Right cardiac atrium (tissue), 5 donors: ENCODE measurements at places on chromosomes 2 and 18.
A peak's percentile ranks its signal among the peaks of the same experiment; 100 is the strongest.

GRCh38 chr2:198715302-198715835, 742.4 kb downstream of the SATB2 start:
- no peak for DNase-seq

DNA sequence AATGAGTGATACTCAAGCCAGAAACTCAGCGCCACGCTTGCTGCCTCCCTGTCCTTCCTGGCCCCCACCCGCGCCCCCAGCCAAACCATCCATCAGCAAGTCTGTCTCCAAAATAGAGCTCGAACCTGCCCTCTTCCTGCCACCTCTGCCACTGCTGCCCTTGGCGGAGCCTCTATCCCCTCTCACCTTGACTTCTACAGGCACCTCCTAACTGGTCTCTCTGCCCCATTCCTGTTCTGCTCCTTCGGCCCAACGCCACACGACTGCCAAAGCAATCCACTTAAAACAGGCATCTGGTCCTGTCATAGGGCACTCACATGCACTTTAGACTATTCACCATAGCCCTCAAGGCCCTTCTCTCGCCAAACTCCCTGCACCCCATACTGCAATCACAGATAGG, 210.3 kb upstream of the SMAD2 start:
- DNase-seq = no peak

GRCh38 chr18:44802508-44802907, 121.8 kb downstream of the SETBP1 start:
- DNase-seq = no peak

DNA sequence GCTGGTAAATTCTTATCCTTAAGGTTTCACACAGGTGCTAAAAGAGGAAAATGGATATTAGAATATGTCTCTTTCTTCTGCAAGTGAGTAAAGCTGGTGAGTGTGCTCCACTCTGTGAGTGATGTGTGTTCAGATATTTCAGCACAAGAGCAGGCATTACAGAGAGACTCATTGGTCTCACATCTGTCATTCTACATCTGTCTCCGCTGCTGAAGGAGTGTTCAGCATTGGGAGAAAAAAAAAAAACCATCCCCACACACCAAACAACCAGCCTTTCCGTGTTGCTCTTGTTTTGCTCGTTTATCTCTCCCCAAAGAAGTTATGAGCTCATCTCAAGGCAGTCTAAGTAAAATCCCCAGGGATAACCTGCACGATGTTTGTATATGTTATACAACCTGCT, 283.9 kb upstream of the SPHKAP start:
- DNase-seq = no peak

DNA sequence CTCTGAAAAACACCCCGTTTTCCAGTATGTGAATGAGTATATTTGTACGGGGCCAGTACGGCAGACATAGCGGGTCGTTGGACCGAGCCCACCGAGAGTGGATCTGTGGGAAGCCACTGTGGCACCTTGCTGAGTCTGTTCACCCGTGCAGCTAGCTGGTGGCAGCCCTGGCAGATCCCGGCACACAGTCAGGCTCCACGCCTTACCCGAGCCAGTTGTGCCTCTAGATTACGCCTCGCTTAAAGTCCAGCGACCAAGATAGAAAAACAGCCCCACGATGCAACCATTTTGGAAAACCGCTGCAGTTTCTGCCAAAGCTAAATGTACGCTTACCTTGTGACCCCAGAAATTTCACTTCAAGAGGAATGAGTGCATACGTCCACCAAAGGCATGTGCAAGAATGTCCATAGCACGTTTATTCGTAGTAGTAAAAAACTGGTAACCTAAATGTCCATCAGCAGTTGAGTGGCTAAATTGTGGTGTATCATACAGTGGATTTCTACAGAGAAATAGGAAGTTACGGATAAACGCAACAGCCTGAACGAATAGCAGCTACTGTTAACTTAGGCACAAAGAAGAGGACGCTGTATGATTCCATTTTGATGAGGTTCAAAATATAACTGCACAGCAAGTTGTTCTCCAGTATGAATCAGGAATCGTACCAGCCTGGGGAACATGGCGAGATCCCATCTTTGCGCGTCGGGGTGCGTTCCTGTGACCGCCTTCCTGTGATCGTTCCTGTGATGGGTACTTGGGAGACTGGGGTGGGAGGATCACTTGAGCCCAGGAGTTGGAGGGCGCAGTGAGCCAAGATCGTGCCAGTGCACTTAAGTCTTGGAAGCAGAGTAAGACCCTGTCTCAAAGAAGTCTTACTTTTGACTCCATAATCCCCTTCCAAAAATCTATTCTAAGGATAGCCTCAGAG, 688 bp upstream of the WDR33 start:
- DNase-seq = peak; percentile 35

DNA sequence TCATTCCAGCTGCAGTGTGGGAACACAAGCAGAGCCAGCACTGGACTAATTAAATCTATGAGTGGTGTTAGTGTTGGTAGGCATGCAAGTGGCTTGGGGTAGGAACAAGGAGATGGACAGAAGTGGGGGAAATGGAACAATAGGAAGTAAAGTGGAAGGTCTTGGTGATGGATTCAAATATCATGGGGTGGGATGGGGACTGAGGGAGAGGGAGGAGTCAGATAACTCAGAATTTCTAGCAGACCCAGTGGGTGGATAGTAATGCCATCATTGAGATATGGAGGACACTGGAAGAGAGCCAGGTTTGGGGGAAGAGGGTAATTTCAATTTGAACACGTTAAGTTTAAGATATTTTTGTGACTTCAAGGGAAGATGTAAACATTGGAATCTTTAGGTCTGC, 2.9 kb upstream of the LNPK start:
- no peak for DNase-seq

DNA sequence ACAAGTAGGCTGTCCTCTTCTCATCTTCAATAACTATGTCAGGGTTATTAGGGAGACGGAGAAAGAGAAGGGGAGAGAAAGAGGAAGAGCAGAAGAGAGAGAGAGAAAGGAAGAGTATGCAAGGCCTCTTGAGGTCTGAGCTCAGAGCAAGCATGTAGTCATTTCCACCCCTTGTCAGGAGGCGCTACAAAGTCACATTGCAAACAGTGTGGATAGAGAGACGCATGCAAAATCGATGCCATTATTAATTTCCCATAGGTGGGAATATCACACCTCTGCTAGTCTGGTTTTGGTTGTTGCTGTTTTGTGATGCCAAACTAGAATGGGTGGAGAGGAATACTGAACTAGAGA, 24.2 kb upstream of the SERPINE2 start:
- no peak for DNase-seq

DNA sequence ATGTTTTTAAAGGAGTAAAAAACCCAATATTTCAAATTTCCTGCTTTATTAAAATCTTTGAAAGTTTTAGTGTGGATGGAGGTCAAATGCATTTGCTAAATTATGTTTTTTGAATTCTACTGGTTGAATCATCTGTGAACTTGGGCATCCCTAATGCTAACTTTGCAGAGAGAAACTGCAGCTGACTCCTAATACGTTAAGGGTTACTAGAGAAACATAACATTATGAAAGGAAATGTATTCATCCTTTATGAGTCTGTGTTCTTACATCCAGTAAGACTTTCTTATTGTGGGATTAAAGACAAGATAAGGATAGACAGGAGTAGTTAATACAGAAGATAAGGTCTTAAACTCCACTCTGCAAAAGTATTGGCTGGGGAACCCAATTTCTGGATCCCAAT, 140.6 kb downstream of the FAM124B start:
- DNase-seq = no peak

DNA sequence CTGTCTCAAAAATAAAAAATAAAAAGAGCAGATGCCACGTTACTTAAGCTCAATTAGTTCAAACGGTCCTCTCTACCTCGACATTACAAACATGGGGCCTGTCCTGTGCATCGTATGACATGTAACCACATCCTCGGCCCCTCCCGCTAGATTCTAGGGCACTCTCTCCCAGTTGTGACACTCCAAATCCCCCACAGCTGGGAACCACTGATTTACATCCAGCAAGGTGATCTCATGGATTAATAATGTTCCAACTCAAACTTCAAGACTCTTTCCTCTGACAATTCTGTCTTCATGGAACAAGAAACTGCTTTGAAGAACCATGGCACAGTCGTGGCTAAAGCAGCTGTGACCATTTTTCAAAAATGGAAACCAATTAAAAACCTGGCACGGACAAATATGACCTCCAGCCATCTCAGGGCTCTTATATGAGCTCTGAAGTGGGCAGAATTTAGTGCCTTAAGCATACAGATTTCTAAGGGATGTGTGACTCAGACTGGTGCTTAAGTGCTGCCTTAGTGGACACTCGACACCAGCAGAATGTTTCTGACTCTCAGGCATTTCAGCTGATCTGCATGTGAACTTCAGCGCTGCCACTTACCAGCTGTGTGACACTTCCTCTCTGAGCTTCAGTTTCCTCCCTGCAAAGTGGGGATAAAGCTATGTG, 31.7 kb upstream of the ASAP2 start:
- DNase-seq = peak; percentile 41

DNA sequence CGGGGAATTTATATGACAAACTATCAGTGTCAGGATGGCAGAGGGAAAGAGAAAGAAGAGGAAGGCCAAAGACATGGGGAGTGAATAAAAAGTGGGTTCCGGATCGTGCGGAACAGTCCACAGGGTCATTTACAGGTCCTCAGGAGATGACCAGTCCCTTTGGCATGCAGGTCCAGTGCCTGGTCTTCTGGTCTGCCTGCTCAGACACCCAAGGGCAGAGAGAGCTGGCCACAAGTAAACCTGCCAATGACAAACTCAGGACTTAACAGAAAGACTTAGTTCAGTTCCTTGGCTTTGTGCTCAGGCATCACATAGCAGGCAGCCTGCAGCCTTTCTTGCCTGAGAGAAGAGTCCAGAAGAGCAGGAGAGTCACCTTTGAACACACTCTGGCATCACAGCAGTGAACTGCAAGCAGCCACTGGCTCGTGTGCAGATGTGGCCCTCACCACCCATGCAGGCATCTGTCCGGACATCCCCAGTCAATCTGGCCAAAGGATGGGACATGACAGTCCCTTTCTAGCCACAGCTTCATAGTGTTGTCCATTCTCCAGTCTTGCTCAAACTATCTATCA, 14.0 kb downstream of the TMEM127 start:
- DNase-seq = peak; percentile 82

GRCh38 chr2:23037596-23037995, 347.4 kb upstream of the KLHL29 start:
- DNase-seq = no peak
